Neural crest cell (in vitro differentiated cells): ENCODE measurements at places on chromosomes 12 and 14. TPM values are rescaled to one million over a fixed set of nuclear protein-coding genes. Genes with fewer than 3 reads are reported as not detected.

GRCh38 chr14:37018571-37019240, 153.7 kb downstream of the SLC25A21 start:
- no peak overlapping the region for H3K4me3 ChIP-seq
- peaks cover 9% of the 10 kb centered on the region for H3K4me1 ChIP-seq
- H3K36me3 ChIP-seq = peaks cover 7% of the 10 kb centered on the region
- DNase-seq = no peak
- H3K27me3 ChIP-seq = no peaks in the 10 kb centered on the region

DNA sequence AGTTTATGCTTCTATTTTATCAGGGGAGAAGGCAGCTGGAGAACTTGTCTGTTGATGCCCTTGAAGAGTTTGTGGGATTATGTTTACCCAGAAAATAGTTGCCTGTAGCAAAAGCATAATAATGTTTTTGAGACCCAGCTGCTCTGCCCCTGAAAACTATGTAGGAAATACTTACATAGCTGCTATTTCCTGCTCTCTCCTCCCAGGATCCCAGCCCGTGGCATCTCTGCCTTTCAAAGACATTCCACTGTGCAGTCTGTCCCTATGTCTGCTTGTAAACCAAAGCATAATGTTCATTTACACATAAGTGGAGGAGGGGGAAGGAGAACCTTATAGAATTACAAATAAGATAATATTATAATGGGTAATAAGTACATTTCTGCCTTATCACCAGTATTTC, 198.7 kb downstream of the SYT1 start:
- H3K27me3 ChIP-seq = no peaks in the 10 kb centered on the region
- no peak overlapping the region for H3K27ac ChIP-seq
- no peak for DNase-seq
- no peak overlapping the region for H3K4me3 ChIP-seq

- no peak overlapping the region for H3K4me3 ChIP-seq
- H3K27ac ChIP-seq = no peak overlapping the region
- H3K36me3 ChIP-seq = peaks cover 8% of the 10 kb centered on the region
- peaks cover 26% of the 10 kb centered on the region for H3K4me1 ChIP-seq
Observed at GRCh38 chr12:89875225-89875624, 166.6 kb upstream of the ATP2B1 start.

- no peaks in the 10 kb centered on the region for H3K27me3 ChIP-seq
- no peak overlapping the region for H3K4me3 ChIP-seq
- H3K36me3 ChIP-seq = no peaks in the 10 kb centered on the region
- peaks cover 24% of the 10 kb centered on the region for H3K4me1 ChIP-seq
Observed at GRCh38 chr12:119302451-119303080, 32.0 kb upstream of the CCDC60 start.

GRCh38 chr12:115960868-115961802, 316.4 kb downstream of the MED13L start:
- no peaks in the 10 kb centered on the region for H3K4me1 ChIP-seq
- no peaks in the 10 kb centered on the region for H3K27me3 ChIP-seq
- H3K4me3 ChIP-seq = no peak overlapping the region
- no peak overlapping the region for H3K27ac ChIP-seq
- no peak for DNase-seq

GRCh38 chr14:34043627-34044372, 92.9 kb upstream of the EGLN3 start:
- H3K36me3 ChIP-seq = no peaks in the 10 kb centered on the region
- H3K27me3 ChIP-seq = no peaks in the 10 kb centered on the region
- H3K4me1 ChIP-seq = no peaks in the 10 kb centered on the region
- DNase-seq = no peak
- H3K4me3 ChIP-seq = no peak overlapping the region

GRCh38 chr12:71787580-71787979, 32.9 kb downstream of the RAB21 start:
- peak overlapping the region; percentile 58 for H3K27ac ChIP-seq
- H3K36me3 ChIP-seq = peaks cover 8% of the 10 kb centered on the region
- no peak for DNase-seq
- peaks cover 5% of the 10 kb centered on the region for H3K4me1 ChIP-seq
- no peak overlapping the region for H3K4me3 ChIP-seq

CARMIL3 gene
- total RNA-seq = 9.3 and 9.4 TPM in 2 replicates

- no peak overlapping the region for H3K27ac ChIP-seq
- no peak for DNase-seq
- H3K4me1 ChIP-seq = no peaks in the 10 kb centered on the region
- no peak overlapping the region for H3K4me3 ChIP-seq
- peaks cover 14% of the 10 kb centered on the region for H3K36me3 ChIP-seq
- H3K27me3 ChIP-seq = no peaks in the 10 kb centered on the region
Observed at GRCh38 chr12:103780093-103780440, 61.0 kb downstream of the NT5DC3 start.

KCNA1 gene
- total RNA-seq = 0.05 and 0.37 TPM in 2 replicates

E2F7 gene
- total RNA-seq = 25.7 and 29.8 TPM in 2 replicates

SYNDIG1L gene
- not detected in 2 replicates for total RNA-seq

DNA sequence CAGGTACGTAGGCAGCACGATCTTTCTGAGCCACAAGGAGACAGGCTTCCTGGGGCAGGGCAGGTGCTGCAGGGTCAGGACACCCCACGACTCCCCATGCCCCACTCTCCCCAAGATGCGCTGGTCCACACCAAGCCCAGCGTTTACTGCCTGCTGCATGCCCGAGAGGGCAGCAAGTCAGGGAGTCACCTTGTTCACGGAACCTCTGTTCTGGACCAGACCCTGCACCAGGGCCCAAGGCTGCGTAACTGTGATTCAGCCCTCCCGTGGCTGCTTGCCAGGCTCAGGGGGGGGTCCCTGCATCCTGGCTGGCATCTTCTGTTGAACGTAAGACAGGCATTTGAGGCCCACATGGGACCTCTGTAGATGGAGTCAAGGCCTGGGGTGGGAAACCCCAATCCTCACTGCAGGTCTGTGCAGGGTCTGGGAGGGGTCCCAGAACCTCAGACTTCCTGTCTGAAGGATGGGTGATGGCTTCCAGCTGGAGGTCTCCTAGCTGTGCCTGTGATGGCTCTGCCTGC, 228.6 kb upstream of the RTL1 start:
- H3K27ac ChIP-seq = no peak overlapping the region
- peaks cover 13% of the 10 kb centered on the region for H3K4me1 ChIP-seq
- DNase-seq = no peak
- H3K36me3 ChIP-seq = no peaks in the 10 kb centered on the region

- H3K27me3 ChIP-seq = no peaks in the 10 kb centered on the region
- no peaks in the 10 kb centered on the region for H3K36me3 ChIP-seq
- H3K4me3 ChIP-seq = no peak overlapping the region
- H3K27ac ChIP-seq = no peak overlapping the region
- no peaks in the 10 kb centered on the region for H3K4me1 ChIP-seq
Observed at GRCh38 chr12:25417071-25417470, 136.0 kb downstream of the LMNTD1 start.

DNA sequence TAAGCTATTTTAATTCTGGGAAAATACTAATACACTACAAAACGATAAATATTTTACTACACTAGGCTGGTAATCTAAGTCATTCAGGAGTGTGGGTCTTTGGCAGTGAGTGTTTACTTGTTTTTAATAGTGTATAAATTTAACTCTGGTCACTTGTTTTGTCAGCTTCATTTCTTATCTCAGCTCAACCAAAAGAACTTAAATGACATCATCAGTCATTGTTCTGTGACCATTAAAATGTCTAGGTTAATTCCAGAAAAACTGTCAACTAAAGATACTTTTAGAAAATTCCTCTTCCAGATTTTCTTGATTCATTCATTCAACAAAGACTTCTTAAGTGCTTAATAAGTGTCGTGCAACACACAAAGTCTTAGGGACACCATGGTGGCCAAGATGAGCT, 102.8 kb downstream of the FOXN3 start:
- H3K4me1 ChIP-seq = no peaks in the 10 kb centered on the region
- no peaks in the 10 kb centered on the region for H3K27me3 ChIP-seq
- H3K4me3 ChIP-seq = no peak overlapping the region
- no peak for DNase-seq
- H3K27ac ChIP-seq = no peak overlapping the region
- peaks cover 23% of the 10 kb centered on the region for H3K36me3 ChIP-seq

DNA sequence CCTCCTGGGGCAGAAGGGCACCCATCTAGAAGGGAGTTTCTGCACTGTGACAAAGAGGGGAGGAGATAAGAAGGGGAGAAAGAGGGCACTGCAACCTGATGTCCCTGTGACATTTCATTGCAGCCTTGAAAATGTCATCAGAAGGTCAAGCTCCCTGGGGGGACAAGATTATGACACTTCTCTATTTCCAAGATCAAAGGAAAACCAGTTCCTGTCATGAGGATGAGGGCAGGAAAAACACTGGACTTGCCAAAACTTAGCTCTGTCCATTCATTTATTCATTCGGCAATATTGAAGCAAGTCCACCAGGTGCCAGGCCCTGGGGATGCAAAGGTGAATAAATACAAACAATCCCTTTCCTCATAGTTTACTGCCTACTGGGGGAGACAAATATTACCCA, 138.4 kb upstream of the CDKN3 start:
- no peaks in the 10 kb centered on the region for H3K36me3 ChIP-seq
- H3K27me3 ChIP-seq = peaks cover 3% of the 10 kb centered on the region

KRT81 gene
- not detected in 2 replicates for total RNA-seq

RNASE1 gene
- 6.4 and 9.7 TPM in 2 replicates for total RNA-seq

DNA sequence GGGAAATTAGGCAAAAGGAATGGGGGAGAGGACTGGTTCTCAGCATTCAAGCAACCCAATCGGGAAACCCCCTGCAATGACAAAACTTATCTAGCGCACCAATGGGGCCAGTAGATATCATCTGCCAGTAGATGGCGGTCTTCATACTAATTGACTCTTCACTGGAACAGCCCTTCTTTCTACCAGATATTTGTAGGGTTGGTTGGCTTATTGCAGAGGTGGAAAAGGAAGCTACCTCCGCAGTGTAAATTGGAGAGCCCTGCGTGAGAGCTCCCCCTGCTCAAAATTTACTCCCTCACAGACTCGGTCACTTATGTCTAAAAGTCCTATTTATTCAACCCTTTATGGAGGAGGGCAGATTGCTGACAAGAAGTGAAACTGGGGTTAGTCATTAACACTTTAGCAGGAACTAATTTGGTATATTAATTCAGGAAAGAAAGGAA, 166.1 kb upstream of the CCND2 start:
- no peaks in the 10 kb centered on the region for H3K4me1 ChIP-seq
- H3K27me3 ChIP-seq = peaks cover 2% of the 10 kb centered on the region
- H3K36me3 ChIP-seq = no peaks in the 10 kb centered on the region
- no peak overlapping the region for H3K27ac ChIP-seq
- no peak overlapping the region for H3K4me3 ChIP-seq
